ENCODE measurements at places on chromosomes 2 and 18. TPM values are rescaled to one million over a fixed set of nuclear protein-coding genes. Genes with fewer than 3 reads are reported as not detected.

Gene PRKD3
- total RNA-seq, result 58.0 TPM

Gene SH3BP4
- 21.8 TPM for total RNA-seq

Gene MITD1
- total RNA-seq, result 25.3 TPM

Gene CDH7
- 2.8 TPM for total RNA-seq

Gene EML6
- total RNA-seq, result 1.6 TPM

Gene CDK15
- not detected for total RNA-seq

All from uterus (tissue), 4 donors.